ENCODE measurements at places on chromosomes 11 and 22. TPM values are rescaled to one million over a fixed set of nuclear protein-coding genes. Genes with fewer than 3 reads are reported as not detected.

MMP11 gene
- 1.0 TPM for total RNA-seq

LYVE1 gene
- not detected for total RNA-seq

HSPB2 gene
- not detected for total RNA-seq

OSBPL5 gene
- total RNA-seq, result 4.7 TPM

KRTAP5-8 gene
- total RNA-seq, result not detected

OR51B5 gene
- total RNA-seq, result not detected

APOA4 gene
- not detected for total RNA-seq

GGTLC2 gene
- not detected for total RNA-seq

NAV2 gene
- total RNA-seq, result 0.75 TPM

EPS8L2 gene
- total RNA-seq, result 12.6 TPM

NTM gene
- not detected for total RNA-seq

OR51G2 gene
- total RNA-seq, result not detected

GRCh38 chr11:78020246-78020645, 2.8 kb downstream of the KCTD14 start:
- H3K27me3 ChIP-seq, result peaks cover 12% of the 10 kb centered on the region
- no peak overlapping the region for H3K27ac ChIP-seq
- no peaks in the 10 kb centered on the region for H3K36me3 ChIP-seq
- no peak for DNase-seq

- no peak for DNase-seq
- no peak overlapping the region for H3K4me3 ChIP-seq
Observed at GRCh38 chr22:32900886-32901635, 99.6 kb downstream of the TIMP3 start.

GRCh38 chr22:45098056-45098455, 65.7 kb upstream of the NUP50 start:
- DNase-seq, result peak; percentile 38
- no peaks in the 10 kb centered on the region for H3K36me3 ChIP-seq
- peaks cover 28% of the 10 kb centered on the region for H3K27me3 ChIP-seq
- no peak overlapping the region for H3K27ac ChIP-seq
- peaks cover 5% of the 10 kb centered on the region for H3K4me1 ChIP-seq

DNA sequence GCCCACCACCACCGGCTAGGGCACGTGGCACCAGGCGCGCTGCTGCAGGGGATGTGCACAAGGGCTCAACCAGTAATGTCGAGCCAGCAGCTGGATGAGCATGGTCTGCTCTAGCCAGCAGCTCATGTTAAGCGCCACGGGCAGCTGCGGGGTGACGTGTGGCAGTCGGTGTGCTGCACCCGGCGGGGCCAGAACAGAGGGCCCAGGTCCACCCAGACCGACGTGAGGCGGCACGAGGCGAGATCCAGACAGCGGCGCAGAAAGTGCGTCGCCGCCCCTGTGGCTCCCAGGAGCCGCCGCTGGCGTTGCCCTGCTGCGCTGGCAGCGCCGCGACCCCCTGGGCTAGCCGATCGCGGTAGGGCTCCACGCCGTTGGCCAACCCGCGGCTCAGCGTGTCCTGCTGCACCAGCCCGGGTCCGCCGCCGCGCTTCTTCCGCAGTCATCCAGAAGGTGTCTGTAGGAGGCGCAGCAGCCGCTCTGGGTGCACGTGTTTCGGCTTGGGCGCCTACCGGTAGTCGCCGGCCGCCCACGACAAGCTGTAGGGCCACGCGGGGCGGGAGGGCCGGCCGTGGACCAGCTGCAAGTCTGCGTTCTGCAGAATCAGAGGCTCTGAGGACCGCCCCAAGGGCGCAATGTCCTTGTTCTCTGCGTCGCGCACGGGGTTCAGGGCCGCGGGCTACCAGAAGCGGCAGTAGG, 4.6 kb upstream of the GALR3 start:
- peaks cover 13% of the 10 kb centered on the region for H3K27me3 ChIP-seq
- H3K4me1 ChIP-seq, result peaks cover 11% of the 10 kb centered on the region
- H3K4me3 ChIP-seq, result no peak overlapping the region
- no peaks in the 10 kb centered on the region for H3K36me3 ChIP-seq
- no peak overlapping the region for H3K27ac ChIP-seq

DNA sequence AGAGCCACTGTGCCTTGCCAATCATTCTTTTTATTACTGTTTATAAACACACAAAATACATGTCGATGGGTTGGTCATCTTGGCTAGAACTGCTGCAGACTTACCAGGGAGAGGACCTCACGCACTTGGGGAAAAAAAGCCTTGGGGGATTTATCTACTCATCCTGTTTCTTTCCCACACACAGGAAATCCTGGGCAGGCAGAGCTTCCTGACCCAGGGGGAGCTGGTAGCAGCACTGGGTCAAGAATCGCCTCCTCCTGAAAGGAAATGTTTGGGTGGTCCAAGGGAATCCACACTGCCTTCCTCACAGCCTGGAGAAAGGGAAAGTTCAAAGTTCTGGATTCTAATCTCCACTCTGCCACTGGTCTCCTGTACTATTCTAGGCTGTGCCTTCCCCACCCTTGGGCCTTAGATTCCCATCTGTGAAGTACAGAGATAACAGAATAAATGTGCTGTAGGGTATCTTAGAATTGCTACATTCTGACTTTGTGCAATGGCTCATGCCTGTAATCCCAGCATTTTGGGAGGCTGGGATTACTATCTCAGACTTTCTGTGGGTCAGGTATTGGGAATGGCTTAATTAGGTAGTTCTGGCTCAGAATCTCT, 31.2 kb upstream of the SMTN start:
- no peaks in the 10 kb centered on the region for H3K36me3 ChIP-seq
- no peak overlapping the region for H3K4me3 ChIP-seq
- no peak for DNase-seq
- peaks cover 2% of the 10 kb centered on the region for H3K27me3 ChIP-seq
- no peaks in the 10 kb centered on the region for H3K4me1 ChIP-seq
- H3K27ac ChIP-seq, result no peak overlapping the region

DNA sequence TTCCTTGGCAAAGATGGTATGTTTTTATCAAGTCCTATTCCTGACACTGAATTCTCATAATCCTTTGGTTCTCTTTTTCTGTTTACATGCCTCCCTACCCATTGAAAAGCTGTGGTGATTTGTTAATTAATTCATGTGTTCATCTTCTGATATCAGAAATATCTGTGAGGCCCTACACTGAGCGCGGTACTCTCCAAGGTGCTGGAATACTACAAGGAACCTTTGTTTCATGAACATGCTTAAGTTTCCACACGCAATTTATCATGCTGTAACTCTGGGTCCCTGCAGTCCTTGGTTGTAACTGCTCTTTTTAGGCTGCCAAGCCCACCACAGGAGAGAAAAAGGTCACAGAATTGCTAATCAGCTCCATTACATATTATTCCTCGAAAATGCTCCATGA, 331.8 kb downstream of the FAT3 start:
- no peaks in the 10 kb centered on the region for H3K4me1 ChIP-seq
- no peak overlapping the region for H3K27ac ChIP-seq
- DNase-seq, result no peak
- no peak overlapping the region for H3K4me3 ChIP-seq

- H3K4me1 ChIP-seq, result peaks cover 28% of the 10 kb centered on the region
- H3K36me3 ChIP-seq, result no peaks in the 10 kb centered on the region
- H3K27me3 ChIP-seq, result no peaks in the 10 kb centered on the region
- no peak for DNase-seq
Observed at GRCh38 chr11:118530180-118530682, 761 bp upstream of the TMEM25 start.

DNA sequence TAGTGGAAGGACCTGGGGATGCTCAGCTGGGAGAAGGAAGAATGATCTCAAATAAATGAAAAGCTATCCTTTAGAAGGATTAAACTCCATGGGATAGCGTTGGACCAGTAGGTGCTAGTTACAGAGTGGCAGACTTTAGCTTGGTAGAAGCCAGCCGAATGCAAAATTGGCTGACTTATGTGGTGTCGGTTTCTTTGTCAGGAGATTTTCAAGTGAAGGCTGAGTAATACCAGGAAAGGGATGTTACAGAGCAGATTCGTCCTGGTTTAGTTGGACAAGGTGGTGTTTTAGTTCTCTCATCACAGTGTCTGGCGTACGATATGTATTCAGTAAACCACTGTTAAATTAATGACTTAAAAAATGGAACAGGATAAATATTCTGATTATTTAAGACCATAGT, 26.0 kb downstream of the FDX1 start:
- peak; percentile 35 for DNase-seq
- H3K36me3 ChIP-seq, result peaks cover 17% of the 10 kb centered on the region
- H3K27ac ChIP-seq, result no peak overlapping the region
- H3K4me1 ChIP-seq, result peaks cover 34% of the 10 kb centered on the region

- H3K27ac ChIP-seq, result no peak overlapping the region
- H3K4me1 ChIP-seq, result no peaks in the 10 kb centered on the region
- no peak overlapping the region for H3K4me3 ChIP-seq
- peaks cover 2% of the 10 kb centered on the region for H3K27me3 ChIP-seq
Observed at GRCh38 chr11:116052603-116053547, 548.7 kb upstream of the CADM1 start.

GRCh38 chr11:3156282-3156660, 8.8 kb downstream of the OSBPL5 start:
- H3K36me3 ChIP-seq, result no peaks in the 10 kb centered on the region
- DNase-seq, result no peak
- H3K4me1 ChIP-seq, result peaks cover 3% of the 10 kb centered on the region
- H3K4me3 ChIP-seq, result no peak overlapping the region
- no peak overlapping the region for H3K27ac ChIP-seq

GRCh38 chr22:49141761-49142160, 685.9 kb downstream of the BRD1 start:
- H3K27ac ChIP-seq, result no peak overlapping the region
- no peak overlapping the region for H3K4me3 ChIP-seq
- peaks cover 12% of the 10 kb centered on the region for H3K27me3 ChIP-seq
- no peaks in the 10 kb centered on the region for H3K36me3 ChIP-seq

- no peak within 1 kb of the TSS for H3K4me3 ChIP-seq
- H3K27me3 ChIP-seq, result no peaks in the 10 kb centered on the region
- H3K4me1 ChIP-seq, result no peaks in the 10 kb centered on the region
- DNase-seq, result no peak
- no peaks in the 10 kb centered on the region for H3K36me3 ChIP-seq
Observed at GRCh38 chr11:10568486-10568941, at the start of gene LYVE1. Gene LYVE1 (minus strand): TSS chr11:10568665. CDS start chr11:10568532, 133 bp downstream.

- no peaks in the 10 kb centered on the region for H3K27me3 ChIP-seq
- H3K4me3 ChIP-seq, result no peak overlapping the region
- peak overlapping the region; percentile 58 for H3K27ac ChIP-seq
- peaks cover 6% of the 10 kb centered on the region for H3K36me3 ChIP-seq
Observed at GRCh38 chr11:48029681-48030290, 49.4 kb downstream of the PTPRJ start.

- peaks cover 7% of the 10 kb centered on the region for H3K27me3 ChIP-seq
- no peak overlapping the region for H3K27ac ChIP-seq
- no peak for DNase-seq
- no peak overlapping the region for H3K4me3 ChIP-seq
- no peaks in the 10 kb centered on the region for H3K4me1 ChIP-seq
- no peaks in the 10 kb centered on the region for H3K36me3 ChIP-seq
Observed at GRCh38 chr11:134794192-134794591, 382.1 kb upstream of the B3GAT1 start.

- H3K4me3 ChIP-seq, result no peak overlapping the region
- H3K36me3 ChIP-seq, result no peaks in the 10 kb centered on the region
- no peaks in the 10 kb centered on the region for H3K4me1 ChIP-seq
Observed at GRCh38 chr11:122076512-122077120, 39.4 kb downstream of the BLID start.

GRCh38 chr22:37052386-37053309, 1.1 kb downstream of the KCTD17 start:
- H3K36me3 ChIP-seq, result peaks cover 11% of the 10 kb centered on the region
- DNase-seq, result no peak
- H3K4me3 ChIP-seq, result peak overlapping the region; percentile 72
- H3K4me1 ChIP-seq, result peaks cover 19% of the 10 kb centered on the region

DNA sequence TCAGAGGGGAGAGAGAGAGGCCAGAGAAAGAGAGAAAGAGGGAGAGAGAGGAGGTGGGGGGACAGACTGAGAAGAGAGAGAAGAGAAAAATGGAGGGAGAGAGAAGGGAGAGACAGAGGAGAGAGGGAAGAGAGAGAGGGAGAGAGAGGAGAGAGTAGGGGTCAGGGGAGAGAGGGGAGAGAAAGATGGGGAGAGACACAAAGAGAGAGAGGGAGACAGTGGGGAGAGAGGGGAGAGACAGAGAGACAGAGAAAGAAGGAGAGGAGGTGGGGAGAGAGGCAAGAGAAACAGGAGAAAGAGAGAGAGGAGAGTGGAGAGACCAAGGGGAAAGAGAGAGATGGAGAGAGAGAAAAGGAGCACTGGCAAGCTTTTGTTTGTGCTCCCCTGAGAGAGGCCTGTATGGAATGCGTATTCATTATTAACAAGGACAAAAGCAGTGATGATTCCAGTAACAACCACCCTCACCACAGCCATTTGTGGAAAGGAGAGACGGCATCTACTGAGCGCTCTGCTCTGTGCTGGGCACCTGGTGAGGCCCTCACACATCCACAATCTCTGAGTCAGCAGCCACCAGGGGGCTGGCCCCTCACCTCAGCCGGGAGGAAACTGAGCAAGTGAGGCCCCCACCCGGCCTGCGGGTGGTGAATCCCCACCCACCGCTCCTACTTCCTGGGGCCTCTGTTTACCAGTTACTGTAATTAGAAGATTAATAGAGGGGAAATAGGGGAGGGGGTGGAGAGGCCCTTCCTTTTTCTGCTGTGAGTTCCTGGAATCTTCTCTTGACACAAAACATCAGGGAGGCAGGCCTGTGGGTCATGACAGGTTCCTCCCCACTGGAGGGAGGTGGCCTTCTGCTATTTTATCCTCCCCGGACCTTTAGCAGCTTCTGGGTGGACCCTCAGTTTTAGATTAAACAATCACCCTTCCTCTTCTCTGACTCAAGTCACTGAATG, 14.6 kb upstream of the MIAT start:
- H3K27me3 ChIP-seq, result no peaks in the 10 kb centered on the region
- H3K27ac ChIP-seq, result peak overlapping the region; percentile 97
- peak overlapping the region; percentile 67 for H3K4me3 ChIP-seq
- H3K36me3 ChIP-seq, result no peaks in the 10 kb centered on the region

- no peaks in the 10 kb centered on the region for H3K27me3 ChIP-seq
- H3K4me3 ChIP-seq, result no peak overlapping the region
- no peaks in the 10 kb centered on the region for H3K36me3 ChIP-seq
- H3K4me1 ChIP-seq, result peaks cover 24% of the 10 kb centered on the region
- H3K27ac ChIP-seq, result no peak overlapping the region
- DNase-seq, result peak; percentile 50
Observed at GRCh38 chr22:39773976-39774539, 119.5 kb downstream of the ENTHD1 start.

GRCh38 chr22:44202261-44202789, 21.6 kb downstream of the PARVG start:
- no peaks in the 10 kb centered on the region for H3K4me1 ChIP-seq
- H3K27me3 ChIP-seq, result no peaks in the 10 kb centered on the region
- DNase-seq, result no peak
- peaks cover 22% of the 10 kb centered on the region for H3K36me3 ChIP-seq

GRCh38 chr22:42692239-42693054, 28.2 kb downstream of the A4GALT start:
- no peaks in the 10 kb centered on the region for H3K27me3 ChIP-seq
- no peak for DNase-seq
- H3K27ac ChIP-seq, result no peak overlapping the region
- H3K4me3 ChIP-seq, result no peak overlapping the region

GRCh38 chr22:44396021-44396726, 83.4 kb upstream of the SHISAL1 start:
- no peaks in the 10 kb centered on the region for H3K4me1 ChIP-seq
- no peak overlapping the region for H3K4me3 ChIP-seq
- H3K36me3 ChIP-seq, result no peaks in the 10 kb centered on the region
- H3K27me3 ChIP-seq, result no peaks in the 10 kb centered on the region

Data from activated CD4-positive, alpha-beta memory T cell treated with anti-CD3 and anti-CD28 coated beads for 36 hours (primary cell).